NCI-H187 treated with DMSO at 0.1 percent for 48 hours (cell line): ENCODE measurements at places on chromosomes 1 and 21.

DNA sequence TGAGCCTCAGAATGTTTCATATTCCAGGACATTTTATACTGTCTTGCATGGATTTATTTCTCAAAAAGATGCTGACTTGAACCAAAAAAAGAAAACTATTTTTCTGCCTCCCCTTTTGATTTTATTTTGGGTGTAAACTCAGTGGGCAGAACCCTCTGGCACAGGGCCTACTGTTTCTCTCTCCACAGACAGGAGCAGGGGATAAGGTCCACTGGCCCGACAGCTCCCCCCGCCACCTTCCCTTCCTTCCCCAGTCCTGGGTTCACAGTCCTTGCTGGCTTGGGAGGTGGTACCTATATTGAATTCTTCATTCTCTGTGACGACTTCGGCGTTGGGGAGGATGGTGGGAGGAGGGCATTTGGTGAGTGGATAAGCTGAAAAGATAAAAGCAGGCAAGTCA is 114.3 kb downstream of the ZSCAN20 start:
- DNase-seq, result no peak

- DNase-seq, result peak; percentile 11
Measured at GRCh38 chr1:52662645-52663313, 29.8 kb downstream of the SHISAL2A start.

DNA sequence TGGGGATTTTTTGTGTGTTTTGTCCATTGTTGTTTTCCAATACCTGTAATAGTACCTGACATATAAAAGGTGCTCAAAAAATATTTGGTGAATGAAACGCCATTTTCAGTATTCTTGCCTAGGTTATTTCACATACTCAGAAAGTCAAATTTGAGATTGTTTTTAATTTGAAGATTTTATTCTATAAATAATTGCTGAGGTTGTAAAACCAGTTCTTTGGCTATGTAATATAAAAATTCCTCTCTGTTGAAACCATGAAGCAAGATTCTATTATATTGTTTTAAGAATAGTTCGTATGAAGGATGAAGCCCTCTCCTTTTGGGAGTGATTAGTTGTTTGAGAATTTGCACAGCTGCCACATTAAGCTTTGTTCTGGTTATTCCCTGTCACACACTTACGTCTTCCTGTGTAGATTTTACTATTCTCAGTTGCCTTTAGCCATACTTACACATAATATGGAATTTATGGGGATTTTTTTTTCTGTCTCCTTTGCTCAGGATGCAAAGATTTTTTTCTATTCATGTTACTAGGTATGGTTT is 60.2 kb upstream of the MPC2 start:
- no peak for DNase-seq

GRCh38 chr21:43783098-43783700 is 6.2 kb upstream of the RRP1 start:
- DNase-seq, result no peak

DNA sequence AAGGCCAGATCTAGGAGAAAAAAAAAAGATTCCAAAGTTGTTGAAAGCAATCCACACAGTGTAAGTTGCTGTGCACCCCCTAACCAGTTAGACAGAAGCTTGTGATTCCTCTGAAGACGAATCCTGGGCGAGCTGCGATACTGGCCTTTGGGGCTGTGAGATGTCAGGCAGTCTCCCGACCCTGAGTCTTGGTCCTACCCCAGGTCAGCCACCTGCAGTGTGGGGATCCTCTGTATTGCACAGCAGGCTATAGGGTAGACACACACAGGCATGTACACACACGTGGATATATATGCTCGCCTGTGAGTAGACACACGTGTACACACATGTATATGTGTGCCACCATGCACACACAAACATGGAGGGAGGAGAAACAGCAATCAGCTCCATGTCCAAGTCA is 12.9 kb downstream of the ACTRT2 start:
- DNase-seq, result no peak

- DNase-seq, result no peak
Measured at GRCh38 chr1:9371391-9371935, 78.8 kb downstream of the SPSB1 start.

GRCh38 chr1:160779626-160780397 is 16.2 kb upstream of the LY9 start:
- no peak for DNase-seq

- no peak for DNase-seq
Measured at GRCh38 chr1:34754964-34755637, at the start of gene GJB5. TSS of gene GJB5 (plus strand) at chr1:34755047. CDS start at chr1:34757331, 2,284 bp downstream.

- no peak for DNase-seq
Measured at GRCh38 chr1:54245501-54245900, 45.5 kb downstream of the MRPL37 start.

- DNase-seq, result no peak
Measured at GRCh38 chr1:219781491-219781890, 146.9 kb downstream of the SLC30A10 start.

- peak; percentile 62 for DNase-seq
Measured at GRCh38 chr1:86380257-86380861, 15.8 kb downstream of the ODF2L start.

DNA sequence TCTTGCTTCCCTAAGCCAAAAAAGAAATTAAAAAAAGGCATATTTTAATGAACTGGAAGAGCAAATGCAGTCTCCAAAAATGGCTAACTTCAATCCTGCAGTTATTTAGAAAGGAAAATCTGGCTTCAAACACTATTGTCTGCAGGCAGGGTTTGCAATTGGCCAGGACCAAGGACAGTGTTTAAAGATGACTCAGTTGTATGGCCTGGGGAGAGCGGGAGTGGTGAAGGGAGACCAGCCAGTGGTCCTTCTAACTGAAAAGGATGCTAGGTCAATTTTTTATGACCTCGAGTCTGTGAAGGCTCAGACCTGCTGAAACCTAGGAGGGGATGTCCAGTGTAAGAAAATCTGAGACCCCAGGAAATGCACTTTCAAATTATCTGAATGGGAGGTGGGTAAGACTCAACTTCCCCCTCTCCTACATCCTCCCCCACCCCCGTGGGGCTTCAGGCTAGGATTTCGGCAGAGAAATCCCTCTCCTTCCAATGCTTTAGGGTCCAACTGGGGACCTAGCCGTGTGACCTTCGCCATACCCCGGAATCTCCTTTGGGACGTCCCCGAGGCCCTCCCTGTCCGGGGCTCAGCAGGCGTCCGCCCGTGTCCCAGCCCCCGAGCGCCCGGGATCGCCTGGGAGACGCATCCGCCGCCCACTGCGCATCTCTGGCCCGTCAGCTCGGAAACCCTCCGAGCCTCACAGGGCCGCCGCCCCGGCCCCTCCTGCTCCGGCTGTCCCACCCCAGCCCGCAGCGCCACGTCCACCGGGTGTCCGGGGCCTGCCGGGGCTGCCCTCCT is 602 bp upstream of the RIMKLA start:
- DNase-seq, result no peak

- no peak for DNase-seq
Measured at GRCh38 chr1:220283625-220284024, 11.4 kb upstream of the RAB3GAP2 start.

DNA sequence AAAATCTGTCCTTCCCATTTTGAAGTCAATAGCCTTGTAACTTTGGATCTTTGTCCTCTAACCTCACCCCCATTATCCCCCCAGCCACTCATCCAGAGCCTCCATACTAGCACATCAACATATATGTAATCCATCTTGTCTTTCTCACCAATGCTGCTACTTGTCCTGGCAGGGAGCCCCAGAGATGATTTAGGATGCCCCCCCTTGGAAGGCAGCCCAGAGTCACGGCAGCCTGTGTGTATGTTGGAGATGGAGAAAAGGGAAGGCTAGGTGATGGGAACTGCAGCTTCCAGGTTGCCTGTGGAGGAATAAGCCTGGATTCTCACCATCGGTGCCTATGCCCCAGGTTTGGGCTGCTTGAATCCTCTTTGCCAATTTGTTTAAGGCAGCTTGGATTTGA is 51.7 kb upstream of the SCMH1 start:
- DNase-seq, result no peak

- no peak for DNase-seq
Measured at GRCh38 chr1:209583408-209583807, at the start of gene CAMK1G. TSS of gene CAMK1G (plus strand) at chr1:209583714. CDS start at chr1:209594984, 11,270 bp downstream.

- no peak for DNase-seq
Measured at GRCh38 chr1:206633708-206634121, 1.6 kb upstream of the DYRK3 start.

DNA sequence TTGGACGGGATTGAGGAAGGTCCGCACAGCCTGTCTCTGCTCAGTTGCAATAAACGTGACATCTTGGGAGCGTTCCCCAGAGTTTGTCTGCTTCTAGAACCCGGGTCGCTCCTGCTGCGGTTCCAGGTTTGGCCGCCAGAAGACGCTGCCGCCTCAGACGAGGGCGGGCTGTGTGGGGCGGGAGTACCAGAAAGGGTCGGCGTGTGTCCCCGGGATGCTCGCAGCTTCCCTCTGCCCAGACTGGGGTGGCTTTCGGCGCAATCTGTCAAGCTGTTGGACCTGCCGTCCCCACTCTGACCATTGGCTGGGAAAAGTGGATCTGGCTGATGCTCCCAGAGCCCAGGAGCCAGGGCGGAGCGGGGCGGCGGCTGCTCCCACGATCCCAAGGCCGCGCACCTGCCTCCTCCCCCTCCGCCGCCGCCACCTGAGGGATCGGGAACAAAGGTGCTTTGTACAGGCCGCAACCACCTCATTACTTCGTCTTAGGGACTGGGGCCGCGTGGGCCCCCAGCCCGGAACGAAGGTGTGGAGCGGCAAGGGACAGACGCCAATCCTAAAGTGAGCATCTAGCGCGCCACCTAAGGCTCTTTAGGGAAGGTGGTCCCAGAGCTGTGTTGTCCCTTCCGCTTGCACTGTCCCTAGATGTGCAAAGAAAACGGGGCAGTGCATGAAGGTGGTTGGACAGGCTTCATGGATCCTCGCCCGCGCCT is 683 bp upstream of the EFNA4 start:
- no peak for DNase-seq

DNA sequence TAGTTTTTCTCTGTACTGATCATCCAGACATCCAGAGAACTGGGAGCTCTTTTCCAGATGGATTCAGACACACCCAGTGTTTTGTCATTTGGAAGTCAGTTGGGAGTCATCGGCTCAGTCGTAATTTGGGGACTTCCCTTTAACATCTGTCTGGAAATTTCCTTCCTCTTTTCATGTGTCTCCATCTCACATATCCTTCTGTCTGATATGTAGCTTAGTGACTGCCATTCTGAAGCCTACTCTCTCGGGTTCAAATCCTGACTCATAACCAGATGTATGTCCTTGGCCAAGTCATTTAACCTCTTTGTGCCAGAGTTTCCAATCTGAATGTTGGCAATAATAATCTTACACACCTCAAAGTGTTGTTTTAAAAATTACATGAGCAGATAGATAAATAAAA is 3.0 kb downstream of the MORC3 start:
- no peak for DNase-seq

DNA sequence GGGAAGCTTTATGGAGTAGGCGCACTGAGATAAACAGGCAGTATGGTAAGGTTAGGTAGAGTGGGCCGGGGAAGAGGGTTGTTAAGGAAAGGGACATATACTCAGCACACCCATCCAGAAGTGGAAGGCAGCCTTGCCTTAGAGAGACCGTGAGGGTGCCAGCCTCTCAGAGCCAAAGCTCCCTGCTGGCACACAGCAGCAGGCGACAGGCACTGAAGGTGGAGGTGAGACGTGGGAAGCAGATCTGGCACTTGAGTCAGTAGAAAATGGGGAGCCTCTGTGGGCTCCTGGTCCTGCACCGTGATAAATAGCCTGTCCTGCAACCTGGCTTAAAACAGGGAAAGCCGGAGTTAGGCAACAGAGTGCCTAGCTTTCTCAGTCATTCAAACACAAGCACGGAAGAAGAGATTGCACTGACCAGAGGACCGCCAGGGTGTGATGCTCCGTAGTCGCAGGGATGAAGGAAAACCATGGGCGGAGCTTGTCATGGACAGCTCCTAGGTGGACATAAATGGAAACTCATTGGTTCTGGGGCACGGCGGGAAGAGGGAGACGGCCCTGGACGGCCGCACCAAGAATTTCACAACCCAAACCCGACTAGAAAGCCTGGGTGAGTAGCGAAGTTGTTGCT is 15.5 kb downstream of the KCNK1 start:
- DNase-seq, result no peak

DNA sequence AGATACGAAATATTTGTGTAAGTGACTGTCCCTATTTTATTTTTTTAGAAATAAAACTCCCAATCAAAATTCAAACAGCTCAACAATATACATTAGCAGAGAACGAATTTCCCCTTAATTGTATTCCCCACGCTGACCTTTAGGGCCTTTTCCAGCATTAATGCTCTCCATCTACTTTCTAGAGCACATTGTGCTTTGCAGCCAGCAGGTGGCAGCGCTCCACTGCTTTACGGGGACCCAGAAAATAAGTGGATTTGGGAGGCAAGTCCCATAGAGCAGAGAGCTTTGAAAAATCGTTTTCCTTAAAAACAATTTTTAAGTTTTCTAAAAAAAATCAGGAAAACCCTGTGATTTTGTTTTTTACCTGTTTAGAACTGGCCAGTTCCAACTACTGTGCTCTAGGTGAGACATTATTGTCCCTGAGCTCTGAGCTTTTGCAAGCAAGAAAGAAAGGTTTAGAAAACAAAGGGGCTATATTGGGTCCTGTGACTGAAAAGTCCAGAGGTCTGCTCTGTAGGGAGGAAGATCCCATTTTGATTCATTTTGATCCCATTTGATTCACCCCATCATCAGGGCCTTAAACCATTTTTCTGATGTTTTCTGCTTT is 144.4 kb upstream of the ZNF644 start:
- DNase-seq, result no peak

DNA sequence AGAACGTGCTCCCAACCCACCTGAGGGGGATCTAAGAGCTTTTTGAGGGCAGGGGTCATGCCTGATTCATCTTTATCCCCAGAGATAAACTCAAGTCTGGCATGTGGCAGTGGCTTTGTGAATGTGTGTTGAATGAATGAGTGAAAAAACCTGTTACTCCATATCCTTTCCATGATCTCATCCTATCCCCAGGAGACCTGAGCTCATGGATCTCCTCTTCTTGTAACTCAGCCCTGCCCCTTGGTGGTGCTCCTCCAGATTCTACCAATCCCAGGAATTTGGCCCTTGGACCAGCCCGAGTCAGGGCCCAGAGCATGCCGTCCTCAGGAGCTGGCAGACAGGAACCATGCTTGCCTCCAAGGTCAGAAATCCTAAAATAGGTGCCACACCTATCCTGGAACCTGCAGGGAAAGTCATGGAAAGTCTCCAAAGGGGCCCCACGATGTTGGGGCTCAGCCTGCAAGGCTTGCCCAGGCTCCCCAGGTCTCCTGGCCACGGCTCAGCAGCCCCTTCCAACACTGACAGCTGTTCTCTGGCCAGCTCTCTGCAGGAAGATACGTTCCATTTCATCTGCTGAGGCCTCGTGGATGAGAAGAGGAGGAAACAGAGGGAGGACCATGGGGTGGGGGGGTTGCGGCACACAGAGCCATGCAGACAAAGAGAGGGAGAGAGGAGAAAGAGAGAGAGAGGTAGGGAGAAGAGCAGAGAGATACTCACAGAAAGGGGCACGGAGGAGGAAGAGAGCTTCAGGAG is 214.6 kb downstream of the TRABD2B start:
- no peak for DNase-seq

DNA sequence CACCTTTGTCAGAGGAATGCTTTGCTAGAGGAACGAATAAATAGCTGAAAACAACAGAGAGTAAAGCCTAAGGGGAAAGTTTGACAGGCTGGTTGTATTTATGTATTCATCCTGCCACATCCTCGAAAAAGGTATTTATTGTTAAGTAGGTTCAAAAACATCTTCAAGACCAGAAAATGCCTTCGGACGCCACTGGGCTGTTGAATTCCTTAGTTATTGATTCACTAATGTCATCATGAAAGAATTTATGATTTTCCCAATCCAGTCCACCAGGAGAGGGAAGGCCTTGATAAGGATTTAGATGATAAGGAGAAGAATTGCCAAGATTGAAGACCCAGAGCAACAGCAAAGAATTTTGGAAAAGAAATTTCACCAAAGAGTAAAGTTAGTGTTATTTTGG is 35.2 kb upstream of the MAB21L3 start:
- DNase-seq, result no peak
